Iris pigment epithelial cell (primary cell): ENCODE measurements at places on chromosomes 5 and 9.

DNA sequence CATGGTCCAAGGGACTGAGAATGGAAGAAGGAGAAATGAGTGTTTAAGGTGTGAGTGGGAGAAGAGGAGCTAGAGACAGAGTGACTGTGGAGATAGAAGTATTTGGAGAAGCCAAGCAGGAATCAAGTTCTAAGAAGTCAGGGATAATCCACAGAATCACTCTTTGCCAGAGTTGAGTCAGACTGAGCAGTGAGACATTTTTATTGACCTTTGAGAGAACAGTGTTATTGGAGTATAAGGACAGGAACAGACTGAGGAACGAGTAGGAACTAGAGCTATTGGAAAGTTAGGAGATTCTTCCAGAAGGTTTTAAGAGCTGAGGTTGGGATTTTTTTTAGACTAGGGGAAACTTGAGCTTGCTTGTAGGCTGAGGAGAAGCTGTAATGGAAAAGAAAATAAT is 37.2 kb downstream of the RCL1 start:
- DNase-seq, result peak; percentile 66

DNA sequence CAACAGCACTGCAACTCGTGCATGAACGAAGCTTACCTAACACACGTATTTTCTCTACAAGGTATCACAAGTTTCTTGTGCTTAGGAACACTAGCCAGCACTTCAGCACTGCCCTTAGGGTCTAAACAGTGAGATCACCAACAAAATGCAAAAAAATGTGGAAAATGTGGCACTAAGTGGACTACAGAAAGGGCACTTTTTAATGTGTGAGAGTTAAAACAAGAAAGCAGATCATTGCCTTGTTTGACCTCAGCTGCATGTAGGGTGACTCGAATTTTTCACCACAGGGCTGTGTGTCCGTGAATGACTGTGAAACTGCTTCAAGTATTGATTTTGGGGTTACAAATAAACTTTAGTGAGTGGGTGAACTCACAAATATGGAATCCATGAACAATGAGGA is 90.5 kb downstream of the MARCHF3 start:
- DNase-seq, result peak; percentile 22

- no peak for DNase-seq
Observed at GRCh38 chr5:60794691-60795090, 49.4 kb downstream of the ELOVL7 start.

DNA sequence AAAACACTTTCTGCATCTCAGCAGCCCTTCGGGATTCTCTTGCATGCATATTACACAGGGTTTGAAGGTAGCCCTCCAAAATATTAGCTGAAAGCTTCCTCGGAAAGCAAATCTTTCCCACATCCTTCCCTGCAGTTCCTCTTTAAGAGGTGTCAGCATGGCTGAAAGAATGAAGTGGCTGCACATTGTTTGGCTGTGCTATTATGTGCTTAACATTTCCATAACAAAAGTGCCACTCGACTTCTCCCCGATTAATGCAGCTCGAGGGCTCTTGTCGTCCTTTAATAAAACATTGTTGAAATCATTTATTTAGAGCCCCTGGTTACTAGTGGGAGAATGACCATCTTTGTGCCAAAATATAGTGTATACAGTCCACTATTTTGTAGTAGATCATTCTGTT is 6.5 kb downstream of the GAS1 start:
- no peak for DNase-seq

DNA sequence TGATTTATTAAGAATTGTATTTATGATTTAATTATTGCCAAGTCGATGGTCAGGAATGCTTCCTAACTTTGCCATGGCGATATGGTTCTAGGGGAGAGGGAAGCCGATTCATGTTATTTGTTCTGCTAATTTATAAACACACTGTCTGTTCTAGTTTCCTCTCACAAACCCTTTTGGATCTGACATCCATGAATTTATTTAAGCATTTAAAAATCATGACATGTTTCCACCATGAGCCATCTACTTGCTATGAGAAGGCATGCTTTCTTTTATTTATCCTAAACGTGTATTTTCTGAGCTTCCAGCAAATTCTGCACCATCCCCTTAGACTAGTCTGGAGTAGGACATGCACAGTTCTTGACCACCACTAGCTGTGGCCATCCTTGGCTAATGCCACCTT is 136.6 kb upstream of the STC2 start:
- no peak for DNase-seq

DNA sequence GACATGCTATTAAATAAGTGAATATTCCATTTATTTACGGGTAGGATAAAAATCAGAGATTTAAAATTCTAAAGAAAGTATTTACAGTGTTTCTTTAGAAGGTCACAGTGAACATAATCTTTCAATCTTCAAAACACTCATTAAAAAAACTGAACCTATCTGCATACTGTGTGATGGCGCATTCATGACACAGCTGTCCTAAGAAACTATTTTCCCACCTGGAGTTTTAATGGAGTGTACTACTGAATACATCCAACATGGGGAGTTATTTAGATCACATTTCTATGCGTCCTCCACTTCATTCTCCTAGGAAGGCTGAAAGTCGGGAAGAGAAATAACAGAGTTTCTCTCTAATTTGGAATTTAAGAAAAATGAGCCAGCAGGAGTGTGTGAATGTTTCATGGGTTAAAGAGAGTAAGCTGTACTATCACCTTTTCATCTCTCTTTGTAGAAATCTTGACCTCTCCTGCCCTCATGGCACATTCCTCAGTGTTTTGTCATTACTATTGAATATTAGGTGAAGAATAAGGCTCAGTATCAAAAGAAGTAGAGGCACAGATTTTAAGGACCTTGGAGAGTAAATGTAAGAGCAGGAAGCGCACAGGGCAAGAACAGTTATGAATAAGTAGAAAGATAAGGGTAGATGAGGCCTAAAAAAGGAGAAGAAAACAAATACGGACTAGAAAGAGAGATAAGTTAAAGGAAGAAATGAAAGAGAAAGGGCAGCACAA is 551.2 kb upstream of the TUSC1 start:
- no peak for DNase-seq

DNA sequence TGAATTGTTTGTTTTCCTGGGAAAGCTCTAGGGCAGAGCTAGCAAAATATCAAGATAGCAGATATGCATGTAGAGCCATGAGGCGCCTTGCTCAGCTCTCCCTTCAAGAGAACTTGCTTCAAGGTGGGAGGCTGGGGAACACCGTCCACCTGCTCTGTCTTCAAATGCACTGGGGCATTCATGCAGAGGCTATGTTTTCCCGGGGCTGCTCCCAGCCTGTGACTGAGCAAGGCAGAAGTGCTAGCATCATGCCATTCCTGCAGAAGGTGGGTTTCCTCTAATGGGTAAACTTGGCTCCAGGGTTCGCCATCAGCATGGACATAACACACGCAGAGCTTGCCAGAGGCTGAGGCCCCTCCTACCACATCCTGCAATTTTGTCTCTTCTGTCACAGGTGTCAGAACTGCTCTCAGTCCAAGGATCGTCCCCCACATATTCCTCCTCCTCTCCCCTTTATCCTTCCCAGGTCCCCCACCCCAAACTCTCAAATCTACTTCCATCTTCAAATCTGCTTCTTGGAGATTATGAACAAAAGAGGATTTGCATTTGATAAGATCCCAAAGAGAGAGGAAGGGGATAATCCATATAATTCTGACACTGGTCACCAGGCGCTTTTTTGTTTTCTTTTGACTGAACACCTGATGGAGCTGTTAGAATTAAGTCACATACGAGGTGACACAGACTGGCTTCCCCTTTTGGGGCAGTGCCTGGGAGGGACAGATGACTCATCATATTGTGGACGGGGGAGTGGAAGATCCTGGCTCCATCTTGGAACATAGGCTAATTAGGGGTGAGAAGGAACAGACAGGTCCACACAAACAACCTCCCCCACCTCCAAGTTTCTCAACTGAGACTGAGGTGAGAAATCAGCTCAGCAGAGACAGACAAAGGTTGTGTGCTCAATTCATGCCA is 85.0 kb upstream of the TAF11L2 start:
- no peak for DNase-seq

- no peak for DNase-seq
Observed at GRCh38 chr5:68950930-68951329, 142.9 kb upstream of the SLC30A5 start.

DNA sequence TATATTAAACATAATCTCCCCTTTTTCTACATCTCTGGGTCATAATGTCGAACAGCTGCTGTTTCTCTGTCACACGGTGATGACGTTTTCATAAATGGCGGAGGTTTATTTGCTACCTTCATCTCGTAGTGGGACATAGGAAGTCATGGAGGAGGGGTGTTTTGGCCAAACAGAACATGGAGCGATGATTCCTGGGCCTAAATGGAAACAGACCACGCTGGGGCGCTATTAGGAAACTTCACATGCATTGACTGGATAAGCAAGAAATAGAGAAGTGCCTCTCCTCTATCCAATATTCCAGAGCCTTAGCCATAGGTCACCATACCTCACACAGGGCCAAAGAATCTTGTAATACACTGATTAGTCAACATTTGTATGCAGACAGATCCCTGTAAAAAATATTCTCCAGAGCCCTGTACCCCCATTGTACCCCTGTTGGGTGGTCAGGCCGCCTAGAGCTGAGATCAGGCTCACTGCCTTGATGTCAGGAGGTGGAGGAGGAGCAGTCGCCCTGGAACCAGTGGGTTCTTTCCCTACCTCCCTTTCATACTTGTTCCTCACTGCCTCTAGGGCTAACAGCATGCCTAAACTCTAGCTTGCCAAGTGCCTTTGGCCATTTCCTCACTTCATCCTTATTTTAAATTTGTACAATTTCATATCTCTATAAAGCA is 77.8 kb upstream of the SPIN1 start:
- peak; percentile 8 for DNase-seq

DNA sequence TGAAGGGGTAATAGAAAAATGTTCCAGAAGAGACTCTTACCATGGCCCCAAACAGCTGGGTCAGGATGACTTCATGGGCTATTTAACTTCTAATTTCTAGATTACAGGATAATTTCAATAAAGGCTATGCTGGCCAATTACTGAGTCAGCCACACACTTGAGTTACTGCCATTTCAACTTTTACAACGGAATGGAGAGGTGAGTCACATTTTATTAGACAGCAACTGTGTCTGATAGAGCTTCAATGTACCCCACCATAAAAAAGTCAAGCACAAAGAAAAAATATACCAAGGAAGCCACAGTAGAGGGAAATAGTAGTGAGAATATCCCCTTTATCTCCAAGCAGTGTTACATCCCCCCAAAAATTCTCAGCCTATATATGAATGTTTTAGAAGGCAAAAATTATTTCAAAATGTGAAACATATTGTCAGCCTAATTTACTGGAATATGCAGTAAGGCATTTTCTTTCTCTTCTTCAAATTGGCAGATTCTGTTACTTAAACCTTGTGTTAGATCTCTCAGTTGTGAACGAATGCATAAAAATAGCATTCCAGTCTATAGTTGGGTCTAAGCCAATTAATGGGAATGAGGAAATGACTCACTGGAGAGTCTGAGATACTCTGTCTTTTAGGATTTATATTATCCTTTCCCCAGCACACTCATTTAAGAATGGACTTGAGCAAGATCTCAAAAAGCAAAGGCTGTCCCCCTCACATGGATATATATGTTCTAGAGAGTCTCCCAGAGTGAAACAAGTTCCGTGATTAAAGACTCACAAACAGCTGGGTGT is 47.1 kb upstream of the RAI14 start:
- DNase-seq, result peak; percentile 94

DNA sequence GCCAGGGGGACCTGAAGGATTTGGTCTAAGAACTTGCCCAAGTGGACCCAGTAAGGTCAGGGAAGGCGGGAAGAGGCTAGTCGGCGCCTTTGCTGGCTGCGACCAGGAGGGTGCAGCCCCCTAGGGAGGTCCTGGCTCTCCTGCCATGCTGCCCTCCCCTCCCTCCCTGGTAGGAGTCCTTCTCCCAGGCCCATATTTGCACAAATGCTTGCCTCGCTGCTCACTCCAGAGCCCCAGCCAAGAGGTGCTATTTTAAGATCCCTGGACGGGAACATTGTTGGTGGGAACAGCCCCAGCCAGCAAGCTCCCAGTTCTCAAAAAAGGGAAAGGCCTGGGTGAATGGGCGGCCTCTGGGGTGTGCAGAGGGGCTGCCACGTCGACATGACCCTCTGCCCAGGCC is 4.3 kb upstream of the IL17B start:
- DNase-seq, result no peak

- peak; percentile 28 for DNase-seq
Observed at GRCh38 chr9:115540091-115540490, 422.1 kb upstream of the TNC start.

DNA sequence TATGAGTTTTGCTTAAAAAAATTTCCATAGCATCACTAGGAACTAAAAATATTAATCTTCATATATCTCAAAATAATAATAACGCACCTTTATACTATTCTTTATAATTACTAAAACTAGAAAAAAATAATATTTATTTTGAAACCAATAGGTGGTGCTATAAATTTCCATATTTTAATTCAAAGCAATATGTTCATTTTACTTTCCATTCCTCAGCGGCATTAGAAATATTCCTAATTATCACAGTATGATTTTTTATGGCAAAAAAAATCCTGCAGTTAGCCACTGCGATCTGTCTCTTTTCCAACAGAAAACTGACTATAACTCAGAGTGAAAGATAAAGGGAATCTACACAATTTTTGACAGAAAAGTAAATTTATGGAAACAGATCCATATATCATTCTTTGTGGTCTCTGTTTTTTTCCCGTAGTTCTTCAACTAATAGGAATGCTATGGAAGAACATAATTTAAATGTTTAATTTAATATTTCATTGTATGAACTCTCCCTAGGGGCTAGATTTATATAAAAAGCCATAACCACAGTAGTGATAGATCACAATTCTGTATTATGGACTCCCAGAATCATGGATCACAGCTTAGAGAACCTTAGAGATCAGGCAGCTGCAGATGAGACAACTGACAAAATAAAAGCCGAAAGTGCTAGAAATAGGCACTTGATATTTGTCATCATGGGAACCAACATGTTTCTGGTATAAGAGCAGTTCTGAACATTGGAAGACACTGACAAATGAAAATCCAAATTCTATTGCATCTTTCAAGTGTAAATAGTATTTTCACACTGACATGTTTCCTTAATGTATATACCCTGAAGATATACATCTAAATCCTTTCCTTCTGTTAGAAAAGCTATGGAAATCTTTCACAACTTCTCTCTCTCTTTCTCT is 167.7 kb upstream of the MPDZ start:
- DNase-seq, result no peak

DNA sequence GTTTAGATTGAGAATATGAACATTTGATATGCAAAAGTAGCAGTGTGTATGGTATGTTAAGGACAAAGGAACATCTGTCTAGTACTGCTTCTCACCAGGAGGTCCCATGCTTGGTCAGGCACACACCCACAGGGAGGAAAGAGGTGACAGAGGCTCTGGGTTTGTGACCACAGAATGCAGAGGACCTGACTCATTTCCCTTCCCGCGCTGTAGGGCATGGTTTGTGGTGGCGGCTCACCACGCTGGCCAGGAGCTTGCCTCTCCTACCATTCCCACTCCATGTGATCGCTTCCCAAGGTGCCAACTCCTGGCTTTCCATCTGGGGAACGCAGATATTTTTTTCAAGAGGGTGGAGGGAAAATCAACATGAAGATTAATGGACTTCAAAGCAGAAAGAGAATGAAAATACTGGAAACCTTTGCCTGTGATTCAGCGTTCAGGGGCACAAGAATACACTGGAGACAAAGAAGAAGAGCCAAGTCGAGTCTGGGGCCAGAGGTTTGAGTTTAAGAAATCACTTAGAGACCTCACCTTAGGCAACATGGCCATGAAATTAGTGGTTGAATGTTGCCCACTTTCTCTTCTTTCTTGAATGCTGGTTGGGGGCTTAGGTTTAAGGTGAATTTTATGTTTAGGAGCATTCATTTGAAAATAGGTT is 477.8 kb downstream of the CCDC171 start:
- peak; percentile 96 for DNase-seq
